ENCODE measurements at places on chromosomes 5 and 9.
A peak's percentile ranks its signal among the peaks of the same experiment; 100 is the strongest.

DNA sequence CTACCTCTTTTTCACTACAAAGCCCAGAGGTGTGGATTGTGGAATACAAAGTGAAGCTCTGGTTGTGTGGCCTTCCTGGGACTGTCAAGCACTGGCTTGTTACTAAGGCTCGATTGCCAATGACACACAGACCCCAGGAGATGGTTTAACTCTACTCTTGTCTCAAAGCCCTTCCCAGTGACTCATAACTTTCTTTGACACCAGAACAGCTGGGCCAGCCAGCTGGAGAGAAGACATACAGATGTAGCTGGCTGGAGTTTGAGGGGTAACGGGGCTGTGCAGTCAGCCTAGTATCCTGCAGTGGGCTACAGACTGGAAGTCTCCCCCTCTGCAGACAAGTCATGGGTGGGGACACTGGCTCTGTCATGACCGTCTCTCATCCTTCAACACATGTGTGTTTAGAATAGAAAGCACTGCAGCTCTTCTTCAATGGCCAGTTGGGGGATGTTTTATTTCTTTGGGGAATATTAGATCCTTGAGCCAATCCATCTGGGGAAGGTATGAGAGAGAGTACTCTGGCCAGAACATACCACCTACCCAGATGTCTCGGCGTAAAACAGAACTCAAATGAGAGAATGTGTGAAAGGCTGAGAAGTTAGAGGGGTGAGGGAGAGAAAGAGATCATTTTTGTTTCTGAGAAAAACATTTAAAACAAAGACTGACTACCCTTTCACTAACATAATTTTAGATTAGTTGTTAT is 53.3 kb downstream of the SEMA6A start:
- no peak for DNase-seq

DNA sequence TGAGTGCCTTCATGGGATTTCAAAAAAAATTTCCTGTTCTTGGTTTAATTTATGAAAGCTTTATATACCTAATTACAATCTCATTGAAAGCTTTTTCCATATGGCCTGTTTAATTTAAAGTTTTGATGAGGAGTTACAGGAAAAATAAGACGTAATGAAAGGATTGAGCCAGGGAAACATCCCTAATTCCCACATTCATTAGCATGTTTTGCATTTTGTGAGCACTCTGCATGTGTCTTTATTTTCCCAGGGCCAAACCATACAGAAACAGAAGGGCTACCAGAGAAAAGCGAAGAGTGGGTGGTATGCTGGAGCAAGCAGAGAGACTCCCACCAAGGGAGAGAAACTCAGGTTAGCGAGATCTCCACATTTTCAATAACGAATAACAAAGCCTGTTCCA is 20.3 kb upstream of the LECT2 start:
- no peak for DNase-seq

- no peak for DNase-seq
Measured at GRCh38 chr5:79954620-79955019, 36.4 kb downstream of the MTX3 start.

DNA sequence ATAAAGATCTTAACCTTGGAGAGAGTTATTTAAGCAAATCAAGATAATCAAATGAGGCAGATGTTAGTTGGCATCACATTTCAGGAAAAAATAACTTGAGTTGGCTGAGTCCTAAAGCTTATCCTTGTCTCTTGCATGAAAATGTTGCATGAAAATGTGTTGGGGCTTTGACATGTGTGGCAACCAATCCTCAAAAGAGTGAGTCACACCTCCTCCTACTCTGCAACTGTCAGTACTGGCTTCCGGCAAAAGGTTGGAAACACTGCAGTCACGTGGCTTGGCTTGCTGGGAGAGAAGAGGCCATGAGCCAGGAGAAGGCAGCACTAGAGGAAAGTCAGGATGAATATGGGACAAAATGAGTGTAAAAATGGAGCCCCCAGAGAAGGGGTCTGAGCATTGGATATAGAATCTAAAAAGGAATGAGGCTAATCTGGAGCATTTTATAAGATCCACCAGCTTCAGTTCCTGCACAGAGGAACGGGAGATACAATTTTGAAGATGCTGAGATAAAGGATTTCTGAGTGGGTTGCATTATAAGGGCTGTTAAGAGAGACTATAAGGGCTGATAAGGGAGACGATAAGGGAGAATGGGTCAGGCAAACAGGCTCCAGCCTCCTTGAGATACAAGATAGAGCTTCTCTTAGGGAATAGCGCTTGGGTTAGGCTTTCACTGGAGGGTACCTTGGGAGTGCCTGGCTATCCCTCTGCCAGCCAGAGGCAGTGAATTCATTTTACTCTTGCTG is 43.1 kb downstream of the SPATA31D1 start:
- DNase-seq = no peak

DNA sequence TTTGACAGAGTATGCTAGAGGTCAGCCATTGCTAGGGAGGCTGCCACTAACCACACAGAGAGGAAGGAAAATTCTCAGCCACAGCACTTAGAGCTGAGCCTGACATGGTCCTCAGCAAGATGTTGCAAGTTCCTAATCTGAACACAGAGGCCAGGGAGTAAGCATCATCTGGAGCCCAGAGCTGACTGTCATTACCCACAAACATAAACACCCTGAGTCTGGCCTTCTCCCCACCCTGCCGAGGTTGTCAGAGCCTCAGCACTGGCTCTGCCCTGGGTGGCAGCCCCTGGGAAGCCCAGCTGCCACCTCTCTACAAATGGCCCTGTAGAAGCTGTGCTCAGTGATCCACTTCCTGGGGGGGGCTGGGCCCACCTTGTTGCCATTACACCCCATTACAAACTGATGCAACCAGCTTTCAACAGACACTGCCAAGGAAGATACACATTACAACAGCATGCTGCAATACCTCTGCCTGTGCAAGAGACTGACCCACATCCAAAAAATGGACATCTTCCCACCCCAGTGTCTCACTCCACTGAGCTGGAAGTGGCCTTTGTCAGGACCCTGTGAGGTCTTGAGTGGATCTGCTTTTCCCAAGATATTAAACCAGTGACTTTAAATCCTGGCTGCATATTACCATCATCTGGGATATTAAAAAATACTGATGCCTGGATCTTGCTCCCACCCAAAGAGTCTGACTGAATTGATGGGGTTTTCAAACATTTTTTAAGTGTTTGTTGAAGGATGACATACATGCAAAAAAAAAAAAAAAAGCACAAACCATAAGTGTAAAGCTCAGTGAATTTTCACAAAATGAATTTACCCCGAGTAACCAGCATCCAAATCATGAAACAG is 33.0 kb downstream of the IRF1 start:
- DNase-seq = peak; percentile 93

DNA sequence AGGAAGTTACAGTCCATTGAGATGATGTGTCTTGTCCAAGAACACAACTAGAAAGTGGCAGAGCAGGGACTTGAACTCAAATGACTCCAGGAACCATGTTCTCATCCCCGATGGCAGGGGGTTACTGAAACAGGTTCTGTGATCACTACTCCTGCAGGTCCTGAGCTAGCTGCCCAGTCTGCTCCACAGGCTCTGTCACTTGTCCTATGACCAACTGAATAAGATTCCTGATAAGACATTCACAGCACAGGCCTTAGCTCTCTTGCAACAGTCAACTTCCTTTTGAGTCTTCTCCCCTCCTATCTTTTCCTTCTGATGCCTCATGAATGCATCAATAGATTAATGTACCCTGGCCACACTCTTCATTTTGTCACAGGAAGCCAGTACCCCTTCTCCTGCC is 109.2 kb downstream of the SH3TC2 start:
- no peak for DNase-seq

DNA sequence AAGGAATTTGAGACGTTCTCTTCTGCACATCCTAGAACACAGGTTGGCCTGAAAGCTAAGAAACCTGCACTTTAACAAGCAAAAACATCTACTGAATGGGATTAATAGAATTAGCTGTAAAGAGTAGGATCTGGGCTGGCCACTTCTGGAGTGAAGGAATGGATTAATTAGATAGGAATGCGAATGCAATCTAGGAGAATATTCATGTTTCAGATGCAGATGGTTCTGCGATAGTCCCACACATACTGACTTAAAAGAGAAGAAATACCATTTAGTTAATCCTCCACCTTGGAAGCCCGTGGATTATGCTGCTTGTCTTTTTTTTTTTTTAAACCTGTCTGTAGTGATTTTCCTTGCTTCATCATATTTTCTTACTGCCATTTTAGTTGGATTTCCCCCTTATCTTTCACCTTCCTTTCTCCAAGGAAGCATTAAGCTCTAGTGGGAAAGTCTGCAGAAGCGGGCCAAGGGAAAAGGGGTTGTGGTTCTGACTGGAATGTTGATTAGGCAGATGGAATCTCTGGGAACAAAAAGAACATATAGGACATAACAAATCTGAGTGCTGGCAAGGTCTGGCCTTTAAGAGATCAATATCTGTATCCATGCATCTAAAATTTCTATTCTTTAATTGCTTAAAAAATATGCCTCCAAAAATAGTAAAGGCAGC is 152.4 kb downstream of the ALDH1A1 start:
- no peak for DNase-seq

GRCh38 chr9:2344436-2344835 is 277.2 kb upstream of the VLDLR start:
- DNase-seq = no peak

DNA sequence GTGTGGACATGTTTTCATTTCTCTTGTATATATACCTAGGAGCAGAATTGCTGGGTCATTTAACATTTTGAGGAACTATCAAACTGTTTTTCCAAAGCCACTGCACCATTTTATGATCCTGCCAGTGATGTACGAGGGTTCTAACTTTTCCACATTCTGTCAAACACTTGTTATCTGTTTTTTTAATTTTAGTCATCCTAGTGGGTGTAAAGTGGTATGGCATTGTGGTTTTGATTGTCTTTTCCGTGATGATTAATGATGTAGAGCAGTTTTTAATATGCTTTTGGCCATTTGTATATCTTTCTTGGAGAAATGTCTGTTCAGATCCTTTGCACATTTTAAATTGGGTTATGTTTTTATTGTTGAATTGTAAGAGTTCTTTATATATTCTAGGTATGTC is 107.0 kb downstream of the MELK start:
- DNase-seq = no peak

- no peak for DNase-seq
Measured at GRCh38 chr5:108421713-108422112, 39.8 kb upstream of the FBXL17 start.

DNA sequence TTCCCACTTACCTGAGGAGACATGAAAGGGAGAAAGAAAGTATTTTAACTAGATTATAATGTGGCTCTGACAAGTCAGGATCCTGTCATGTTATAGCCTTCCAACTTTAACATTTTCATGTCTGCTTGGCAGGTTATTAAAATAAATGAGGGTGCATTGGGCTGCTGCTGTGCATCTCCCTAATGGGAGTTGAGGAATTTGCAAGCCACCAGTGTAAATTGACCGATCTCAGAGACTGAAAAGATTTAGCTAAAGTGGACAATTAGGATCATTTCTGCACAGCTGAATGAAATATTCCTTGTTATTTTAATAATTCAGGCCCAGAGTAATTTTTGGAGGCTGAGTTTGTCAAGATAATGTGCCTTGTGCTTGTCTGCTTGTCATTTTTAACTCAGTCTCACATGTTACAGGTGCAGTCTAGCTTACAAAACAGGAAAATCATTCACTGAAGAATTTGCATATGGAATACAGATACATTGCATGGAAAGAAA is 366.3 kb upstream of the ADAMTS16 start:
- no peak for DNase-seq

DNA sequence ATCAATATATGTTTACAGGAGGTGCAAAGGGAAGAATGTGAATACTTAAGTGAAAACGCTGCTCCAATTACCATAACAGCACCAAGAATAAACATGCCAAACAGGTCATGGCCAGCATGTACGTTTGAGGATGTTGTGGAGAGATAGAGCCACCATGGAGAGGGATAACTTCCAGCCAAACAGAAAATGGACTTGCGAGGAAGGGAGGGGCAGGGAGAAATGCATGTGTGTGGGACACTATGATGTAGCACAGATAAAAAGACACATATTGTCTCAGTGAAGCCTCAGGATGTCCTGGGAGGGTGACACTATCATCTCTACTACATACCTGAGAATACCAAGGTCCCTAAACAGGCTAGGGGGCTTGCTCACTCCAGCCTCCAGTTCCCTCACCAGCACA is 488.9 kb downstream of the SPOCK1 start:
- DNase-seq = no peak

GRCh38 chr5:171946000-171946781 is 60.2 kb downstream of the FBXW11 start:
- DNase-seq = no peak

DNA sequence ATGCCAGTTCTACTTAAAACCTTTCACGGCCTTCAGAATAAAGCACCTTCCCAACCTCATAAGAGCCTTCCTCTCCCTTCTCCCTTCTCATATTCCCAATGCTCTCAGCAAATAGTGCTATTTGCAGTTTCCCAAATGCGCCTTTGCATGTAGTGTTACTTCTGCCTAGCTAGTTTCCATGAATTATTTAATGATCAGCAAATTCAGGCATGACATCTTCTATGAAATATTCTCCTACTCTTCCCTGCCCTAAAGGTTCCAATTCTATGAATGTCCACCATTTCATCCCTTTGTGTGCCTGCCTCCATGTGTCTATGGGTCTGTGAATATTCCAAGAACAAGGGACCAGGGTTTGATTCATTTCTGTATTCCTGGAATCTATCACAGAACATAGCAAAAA is 98.8 kb upstream of the NR5A1 start:
- no peak for DNase-seq
